Ureter (tissue), 1 donor: ENCODE measurements at places on chromosomes 1 and 21. TPM values are rescaled to one million over a fixed set of nuclear protein-coding genes. Genes with fewer than 3 reads are reported as not detected.

TTC39A gene
- total RNA-seq: 36.3 TPM

TMCO4 gene
- total RNA-seq: 60.8 TPM

ANKRD34A gene
- total RNA-seq: 0.47 TPM

TFF3 gene
- total RNA-seq: 3.0 TPM

SPAG17 gene
- total RNA-seq: 6.1 TPM

KCNH1 gene
- 0.86 TPM for total RNA-seq

RGS21 gene
- total RNA-seq: not detected

PDC gene
- total RNA-seq: not detected

ERICH3 gene
- not detected for total RNA-seq

HES3 gene
- total RNA-seq: not detected

MRPS21 gene
- total RNA-seq: 79.7 TPM

KPNA6 gene
- 63.5 TPM for total RNA-seq

GCSAML gene
- 0.91 TPM for total RNA-seq
